AG20443 (cell line): ENCODE measurements at places on chromosomes 5 and 9.

DNA sequence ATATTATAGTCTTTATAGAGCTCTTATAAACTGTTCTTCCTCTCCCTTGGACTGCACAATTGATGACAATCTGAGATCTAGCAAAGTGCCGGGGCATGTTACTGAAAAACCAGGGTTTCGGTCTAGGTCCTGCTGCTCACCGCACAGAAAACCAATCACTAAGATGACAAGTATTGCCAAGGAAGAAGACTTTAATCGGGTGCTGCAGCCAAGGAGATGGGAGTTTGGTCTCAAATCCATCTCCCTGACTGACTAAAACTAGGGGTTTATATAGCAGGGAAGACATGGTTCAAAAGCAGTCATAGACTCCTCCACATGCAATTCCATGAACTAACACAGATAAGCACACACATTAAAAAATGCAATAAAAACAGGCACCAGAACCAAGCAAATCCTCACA, 390.6 kb downstream of the NFIB start:
- no peak for DNase-seq

DNA sequence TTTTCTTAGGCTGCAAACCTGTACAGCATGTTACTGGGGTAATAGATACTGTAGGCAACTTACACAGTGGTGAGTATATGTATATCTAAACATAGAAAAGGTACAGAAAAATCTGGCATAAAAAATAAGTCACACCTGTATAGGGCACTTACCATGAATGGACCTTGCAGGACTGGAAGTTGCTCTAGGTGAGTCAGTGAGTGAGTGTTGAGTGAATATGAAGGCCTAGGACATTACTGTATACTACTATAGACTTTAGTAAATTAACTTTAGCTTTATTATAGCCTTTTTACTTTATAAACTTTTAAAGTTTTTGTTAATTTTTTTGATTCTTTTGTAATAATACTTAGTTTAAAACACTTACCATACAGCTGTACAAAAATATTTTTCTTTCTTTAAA, 51.3 kb downstream of the DENND4C start:
- no peak for DNase-seq

DNA sequence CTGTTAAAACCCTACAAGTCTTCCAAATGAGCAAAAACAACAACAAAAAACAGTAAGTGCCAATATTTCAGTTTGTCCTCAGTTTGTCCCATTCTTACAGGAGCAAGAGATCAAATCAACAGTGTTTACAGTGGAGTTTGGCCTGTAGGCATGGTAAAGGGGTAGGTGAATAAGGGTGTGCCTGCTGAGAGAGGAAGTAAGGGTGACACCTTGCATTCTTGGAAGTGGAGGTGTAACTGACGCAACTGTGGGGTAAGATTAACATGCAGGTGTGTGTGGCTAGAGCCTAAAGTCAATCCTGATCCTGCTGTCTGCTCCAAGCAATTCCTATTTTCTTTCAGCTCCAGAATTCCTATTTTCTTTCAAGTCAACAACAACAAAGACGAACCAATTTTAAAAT, 43.4 kb downstream of the PFDN1 start:
- no peak for DNase-seq

DNA sequence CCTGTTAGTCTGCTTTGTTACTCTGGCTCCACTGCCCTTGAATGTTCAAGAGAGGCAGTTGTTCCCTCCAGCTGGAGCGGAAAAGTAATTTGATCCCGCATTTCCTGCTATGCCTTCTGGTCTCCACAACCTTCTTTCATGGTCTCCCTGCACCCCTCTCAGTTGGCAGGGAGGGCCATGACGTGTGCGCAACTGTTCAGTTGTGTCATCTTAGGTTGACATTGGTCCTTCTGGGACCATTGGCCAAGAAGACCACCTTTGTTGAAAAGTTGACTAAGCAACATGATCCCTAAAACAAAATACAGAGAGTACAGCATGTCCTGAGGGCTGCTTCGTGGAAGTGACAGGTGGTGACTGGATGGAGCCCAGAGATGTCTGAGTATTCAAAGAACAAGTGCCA, 192.5 kb upstream of the TUT7 start:
- no peak for DNase-seq

DNA sequence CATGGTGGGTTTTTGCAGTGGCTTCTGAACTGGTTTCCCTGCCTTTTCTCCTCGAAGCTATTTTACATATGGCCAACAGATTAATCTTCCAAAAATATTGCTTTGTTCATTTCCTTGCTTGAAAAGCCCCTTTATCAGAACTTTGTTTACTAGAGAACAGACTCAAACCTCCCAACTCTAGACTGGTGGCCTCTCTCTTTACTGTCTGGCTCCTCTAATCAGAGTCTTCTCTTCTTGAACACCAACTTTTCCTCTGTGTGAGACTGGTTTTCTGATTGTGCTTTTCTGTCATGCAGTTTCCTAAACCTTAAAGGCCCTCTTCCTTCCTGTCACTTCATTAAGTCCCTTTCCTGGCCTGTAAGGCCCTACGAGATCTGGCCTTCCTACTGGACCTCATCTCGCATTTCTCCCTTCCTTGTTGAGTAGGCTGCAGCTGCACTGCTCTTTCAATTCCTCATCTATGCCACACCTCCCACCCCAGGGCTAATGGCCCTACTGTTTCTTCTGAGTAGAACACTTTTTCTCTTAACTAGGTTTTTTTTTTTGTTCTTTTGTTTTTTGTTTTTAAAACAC, 5.7 kb downstream of the C9orf43 start:
- no peak for DNase-seq

GRCh38 chr9:70117835-70118319, 74.2 kb downstream of the MAMDC2 start:
- peak; percentile 20 for DNase-seq

DNA sequence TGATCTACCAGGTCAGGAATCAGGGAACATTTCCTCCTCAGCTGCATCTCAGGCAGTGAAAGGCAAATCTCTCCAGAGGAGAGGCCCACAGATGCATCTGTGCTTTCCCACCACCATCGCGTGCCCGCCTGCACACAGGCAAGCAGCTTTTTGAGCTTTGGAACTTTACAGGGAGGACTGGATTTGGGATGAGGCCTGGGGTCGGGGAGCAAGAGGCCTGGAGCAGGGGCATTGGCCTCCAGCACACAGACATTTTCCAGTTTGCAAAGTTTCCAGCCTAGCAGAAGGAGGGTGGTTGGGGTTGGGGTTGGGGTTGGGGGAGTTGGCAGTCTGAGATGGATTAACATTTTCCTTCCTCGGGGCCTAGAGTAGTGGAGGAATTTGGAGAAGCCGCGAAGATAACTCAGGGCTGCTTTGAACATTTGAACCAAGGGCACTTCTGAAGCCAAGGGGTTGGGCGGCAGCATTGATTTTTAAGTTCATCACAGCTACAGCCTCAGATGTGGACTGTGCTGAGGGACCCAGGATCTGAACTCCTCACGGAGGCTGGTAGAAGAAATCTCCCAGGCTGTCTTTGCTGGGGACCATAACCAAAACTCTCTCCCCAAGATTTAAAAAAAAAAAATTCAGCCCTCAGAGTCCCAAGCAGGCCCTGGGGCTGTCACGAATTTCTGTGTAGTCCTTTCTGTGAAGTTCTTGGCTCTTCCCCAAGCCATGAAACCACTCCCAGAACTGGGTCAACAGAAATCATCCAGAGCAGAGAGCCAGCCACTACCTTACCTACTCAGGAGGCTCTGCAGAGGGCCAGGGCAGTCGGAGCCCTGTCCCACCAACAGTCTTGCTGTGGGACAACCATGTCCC, 25.6 kb downstream of the C5orf15 start:
- peak; percentile 53 for DNase-seq

DNA sequence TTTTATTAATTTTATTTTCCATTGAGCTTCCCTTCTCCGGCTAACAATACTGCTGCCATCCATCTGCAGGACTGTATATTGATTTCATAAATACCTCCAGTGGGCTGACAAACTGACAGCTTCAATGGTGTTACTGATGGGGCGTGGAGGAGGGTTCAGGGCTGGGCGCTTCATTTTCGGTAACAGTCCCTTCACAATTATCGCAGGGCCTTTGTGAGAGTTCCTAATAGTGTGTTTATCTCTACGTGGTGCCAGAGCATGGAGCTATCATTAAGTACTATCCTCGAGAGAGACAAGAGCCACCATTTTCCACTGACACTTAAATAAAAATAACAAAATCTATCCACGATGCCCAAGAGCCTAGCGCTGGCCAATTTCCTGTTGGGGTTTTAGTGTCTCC, 307.0 kb upstream of the PANK3 start:
- DNase-seq: no peak

- DNase-seq: no peak
Observed at GRCh38 chr5:172835994-172836356, 1.9 kb downstream of the ERGIC1 start.

- peak; percentile 45 for DNase-seq
Observed at GRCh38 chr5:163565931-163566608, 60.7 kb downstream of the MAT2B start.

DNA sequence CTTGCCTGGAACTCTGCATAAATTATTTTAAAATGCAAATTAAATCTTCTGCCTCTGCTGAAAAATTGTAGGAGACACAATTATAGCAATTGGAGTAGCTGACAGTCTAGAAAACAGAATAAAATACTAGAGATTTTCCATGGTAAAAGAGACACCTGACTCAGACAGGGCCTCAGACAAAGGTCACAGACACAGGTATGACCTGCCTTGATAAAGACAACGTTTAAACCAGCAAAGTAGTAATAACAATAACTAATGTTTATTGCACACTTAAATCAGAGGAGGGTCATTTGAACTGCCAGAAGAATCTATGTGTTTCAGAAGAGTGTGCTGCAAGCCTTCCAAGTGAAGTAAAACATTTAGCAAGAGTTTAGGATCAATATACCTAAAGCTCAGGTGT, 3.9 kb downstream of the SOWAHA start:
- no peak for DNase-seq

DNA sequence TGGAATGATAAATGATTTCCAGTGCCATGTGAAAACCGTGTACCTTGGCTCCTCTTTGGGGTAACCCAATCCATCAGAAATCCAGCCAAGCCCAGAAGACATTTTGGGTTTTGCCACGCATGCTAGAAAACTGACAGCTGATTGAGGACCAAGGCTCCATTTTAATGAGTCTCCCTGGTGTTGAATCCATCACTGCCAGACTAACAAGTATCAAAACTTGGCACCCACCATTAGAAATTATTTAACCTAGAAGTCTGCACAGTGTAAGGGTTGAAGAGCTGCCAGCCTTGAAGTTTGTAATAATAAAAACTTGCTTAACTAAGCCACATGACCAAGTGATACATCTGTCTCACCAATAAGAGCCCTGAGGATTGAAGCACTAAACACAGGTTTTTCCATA, 369.9 kb downstream of the DNAH5 start:
- DNase-seq: no peak

DNA sequence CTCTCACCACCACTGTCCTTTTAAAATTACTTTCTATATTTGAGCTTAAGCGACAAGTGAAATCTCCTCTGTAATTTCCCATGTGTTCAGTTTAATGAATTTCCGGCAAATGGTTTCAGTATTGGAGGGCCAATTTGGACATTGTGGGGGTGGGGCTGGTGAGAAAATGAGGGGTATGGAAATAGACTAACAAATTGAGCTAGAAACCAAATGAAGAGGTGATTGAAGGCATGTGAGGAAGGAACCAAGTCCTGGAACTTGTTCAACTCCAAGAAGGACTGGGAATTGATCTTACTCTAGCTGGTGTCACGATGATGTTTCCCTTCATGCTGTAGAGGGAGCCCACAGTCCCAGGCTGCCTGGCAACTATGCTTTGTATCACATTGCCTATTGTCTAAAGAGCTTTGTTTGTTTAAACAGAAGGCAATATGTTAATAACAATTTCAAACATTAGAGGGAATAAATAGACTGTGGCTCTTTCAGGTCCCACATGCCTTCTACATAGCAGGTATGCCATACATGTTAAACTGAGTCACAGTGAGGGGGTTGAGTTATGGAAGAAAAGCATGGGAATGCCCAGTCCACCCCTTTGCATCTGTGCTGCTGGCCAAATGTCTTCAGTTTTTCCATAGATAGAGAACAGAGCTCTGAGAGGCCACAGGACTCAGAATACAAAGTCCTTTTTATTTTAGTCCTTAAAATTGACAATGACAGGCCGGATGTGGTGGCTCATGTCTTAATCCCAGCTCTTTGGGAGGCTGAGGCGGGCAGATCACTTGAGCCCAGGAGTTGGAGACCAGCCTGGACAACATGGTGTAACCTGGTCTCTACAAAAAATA, 25.0 kb upstream of the MATR3 start:
- no peak for DNase-seq

DNA sequence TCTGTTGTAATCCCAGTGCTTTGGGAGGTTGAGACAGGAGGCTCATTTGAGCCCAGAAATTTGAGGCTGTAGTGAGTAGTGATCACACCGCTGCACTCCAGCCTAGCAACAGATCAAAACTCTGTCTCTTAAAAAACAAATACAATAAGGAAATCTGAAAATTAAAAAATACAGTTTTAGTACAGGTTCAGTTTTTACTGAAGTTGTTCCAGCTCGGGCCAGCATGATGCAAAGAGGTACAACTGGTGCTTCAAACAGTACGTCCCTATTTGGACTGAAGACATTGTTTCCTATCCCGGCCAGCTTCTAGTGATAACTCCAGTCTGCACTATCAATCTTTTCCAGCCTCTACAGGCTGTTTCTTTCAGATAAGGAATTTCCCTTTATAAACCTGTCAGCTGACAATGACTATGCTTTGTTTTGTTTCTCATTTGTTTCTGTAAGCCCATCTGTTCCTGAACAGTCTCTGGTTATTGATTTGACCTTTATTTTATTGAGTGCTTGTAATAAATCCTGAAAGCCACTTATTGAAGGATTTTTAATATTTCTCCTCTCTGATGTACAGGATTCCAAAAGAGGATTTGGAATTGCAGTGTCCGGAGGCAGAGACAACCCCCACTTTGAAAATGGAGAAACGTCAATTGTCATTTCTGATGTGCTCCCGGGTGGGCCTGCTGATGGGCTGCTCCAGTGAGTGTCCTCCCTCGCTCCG, 41.9 kb downstream of the TJP2 start:
- no peak for DNase-seq

DNA sequence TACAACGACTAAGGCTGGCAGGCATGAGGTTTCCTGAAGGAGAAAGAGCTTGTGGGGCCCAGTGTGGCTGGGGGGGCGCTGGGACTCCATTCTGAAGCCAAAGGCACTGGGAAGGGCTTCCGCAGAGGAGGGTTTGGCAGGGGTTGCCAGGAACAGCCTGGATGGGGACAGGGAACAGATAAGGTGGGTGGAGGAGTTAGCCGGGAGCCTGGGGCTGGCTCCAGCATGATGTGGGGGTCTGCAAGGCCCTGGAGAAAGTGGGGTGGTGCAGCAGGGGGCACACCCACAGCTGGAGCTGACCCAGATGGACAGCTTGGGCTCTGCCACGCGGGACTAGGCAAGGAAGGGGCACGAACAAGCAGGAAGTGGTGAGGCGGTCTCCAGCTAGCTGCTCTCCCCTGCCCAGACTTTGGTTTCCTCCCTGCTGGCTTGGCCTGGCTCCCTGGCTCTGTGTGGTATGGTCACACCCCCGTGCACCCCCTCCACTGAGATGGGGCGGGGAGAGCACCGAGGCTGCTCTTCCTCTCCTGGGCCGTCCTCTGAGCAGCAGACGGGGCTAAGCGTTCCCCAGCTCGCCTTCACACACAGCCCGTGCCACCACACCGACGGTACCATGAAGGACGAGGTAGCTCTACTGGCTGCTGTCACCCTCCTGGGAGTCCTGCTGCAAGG, at the start of gene LTC4S:
LTC4S (plus strand) TSS at position 519 of the 672 bp plus-strand sequence; CDS start at position 614, 95 bp downstream.
- peak; percentile 83 for DNase-seq
